Right renal cortex interstitium (tissue), 3 donors: ENCODE measurements at places on chromosomes 16 and 17. TPM values are rescaled to one million over a fixed set of nuclear protein-coding genes. Genes with fewer than 3 reads are reported as not detected.

DNA sequence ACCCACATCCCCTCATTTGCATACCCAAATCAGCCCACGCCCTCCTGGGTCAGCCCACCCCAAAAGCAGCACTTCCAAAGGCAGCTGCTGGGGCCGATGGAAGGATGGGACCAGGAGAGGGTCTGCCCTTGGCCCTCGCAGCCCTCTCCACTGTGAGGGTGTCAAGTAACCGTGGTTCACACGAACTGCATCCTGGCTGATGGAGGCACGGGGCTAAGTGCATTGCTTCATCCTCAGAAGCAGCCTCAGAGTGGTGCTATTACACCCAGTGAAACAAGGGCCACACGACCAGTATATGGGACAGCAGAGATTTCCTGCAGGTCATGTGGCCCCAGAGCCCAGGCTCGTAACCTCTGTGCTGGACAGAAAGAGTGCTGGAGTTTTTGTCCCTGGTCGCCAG, 13.2 kb upstream of the ATP2A3 start:
- DNase-seq: no peak

DNA sequence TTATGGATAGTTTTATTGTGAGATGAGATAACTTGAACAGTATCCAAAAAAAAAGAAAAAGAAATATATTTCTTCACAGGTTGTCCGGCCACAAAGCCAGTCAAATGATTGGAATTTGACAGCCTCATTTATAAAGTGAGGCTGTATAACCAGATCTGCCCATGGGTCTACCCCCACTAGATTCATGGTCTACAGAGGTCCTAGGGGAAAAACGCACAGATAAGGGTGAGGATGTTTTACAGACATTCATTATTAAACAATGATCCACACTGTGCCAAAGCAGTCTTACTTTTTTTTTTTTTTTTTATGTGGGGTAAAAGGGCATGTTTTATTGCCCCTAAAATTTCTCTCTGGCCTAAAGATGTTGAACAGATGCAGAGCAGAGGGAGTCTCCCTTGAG, 1503.0 kb upstream of the CDH8 start:
- no peak for DNase-seq

- DNase-seq: no peak
Measured at GRCh38 chr16:88333848-88334777, 48.6 kb upstream of the ZNF469 start.

DNA sequence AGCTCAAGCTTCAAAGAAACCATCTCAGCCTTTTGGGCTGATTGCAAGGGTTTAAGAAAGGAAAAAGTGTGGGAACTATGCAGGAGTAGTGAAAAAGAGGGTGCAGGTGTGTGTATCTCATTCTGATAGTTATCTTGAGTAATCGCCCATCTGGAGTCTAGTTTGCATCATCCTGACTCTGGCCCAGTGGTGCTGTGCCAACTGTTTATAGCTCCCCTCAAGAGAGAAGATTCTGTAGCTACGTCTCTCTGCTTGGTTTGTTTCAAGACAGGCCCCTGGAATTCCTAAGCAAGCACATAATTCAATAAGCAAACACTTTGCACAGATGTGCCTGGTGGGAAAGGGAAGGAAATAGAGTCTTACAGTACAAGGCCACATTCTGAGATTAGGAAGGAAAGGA, 144.4 kb downstream of the HAPSTR1 start:
- no peak for DNase-seq

DNA sequence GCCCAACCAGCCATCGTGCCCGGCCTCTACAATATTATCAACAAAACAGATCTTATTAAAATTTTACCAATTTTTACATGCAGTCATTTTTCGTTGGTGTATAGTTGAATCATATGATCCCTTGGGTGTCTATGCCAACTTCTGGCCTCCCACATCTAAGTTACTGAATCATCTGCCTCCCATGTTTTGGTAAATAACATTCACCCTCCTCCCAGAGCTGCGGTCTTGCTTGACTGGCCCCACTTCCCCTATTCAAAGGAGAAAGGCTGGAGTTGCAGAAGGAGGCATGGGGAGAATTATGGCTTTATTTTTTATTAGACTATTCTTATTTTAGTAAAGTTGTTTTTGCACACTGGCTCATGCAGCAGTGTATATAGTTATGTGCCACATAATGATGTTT, 18.5 kb upstream of the CCL23 start:
- DNase-seq: no peak

DNA sequence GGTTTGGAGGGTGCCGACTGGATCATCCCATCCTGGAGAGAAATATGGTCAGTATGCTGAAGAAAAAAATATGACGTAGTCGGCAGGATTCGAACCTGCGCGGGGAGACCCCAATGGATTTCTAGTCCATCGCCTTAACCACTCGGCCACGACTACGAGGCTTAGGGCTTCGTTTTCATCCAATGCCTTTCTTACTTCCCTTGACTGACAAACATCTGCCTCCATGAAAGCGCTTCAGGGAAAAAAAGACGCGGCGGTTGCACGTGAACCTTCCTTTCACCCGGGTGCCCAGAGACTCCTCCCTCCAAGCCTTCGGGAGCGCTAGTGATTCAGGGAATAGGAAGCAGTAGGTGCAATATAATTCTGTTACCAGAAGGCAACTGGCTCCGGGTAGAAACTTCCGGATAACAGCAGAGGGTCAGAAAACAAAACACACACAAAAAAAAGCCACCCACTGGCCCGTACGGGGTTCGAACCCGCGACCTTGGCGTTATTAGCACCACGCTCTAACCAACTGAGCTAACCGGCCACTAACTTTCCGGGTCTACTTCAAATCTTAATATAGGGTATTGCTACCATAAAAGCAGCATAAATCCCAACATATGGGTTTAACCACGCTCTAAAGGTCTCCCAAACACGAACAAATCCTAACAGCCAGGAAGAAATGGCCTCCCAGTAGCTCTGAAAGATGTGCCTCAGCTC, 16.3 kb upstream of the AURKB start:
- no peak for DNase-seq

GPT2 gene
- 23.7 TPM for polyA plus RNA-seq

CDH13 gene
- polyA plus RNA-seq: 16.2 TPM

GRCh38 chr17:55748841-55749240, 2.0 kb upstream of the PCTP start:
- no peak for DNase-seq

RCVRN gene
- 0.37 TPM for polyA plus RNA-seq

GRCh38 chr17:59370593-59371299, 39.3 kb downstream of the YPEL2 start:
- no peak for DNase-seq

GRCh38 chr16:88815901-88816589, 4.3 kb upstream of the APRT start:
- DNase-seq: no peak

- no peak for DNase-seq
Measured at GRCh38 chr17:7673239-7673638, 14.1 kb downstream of the TP53 start.

GRCh38 chr16:67804853-67805542, 1.4 kb downstream of the RANBP10 start:
- no peak for DNase-seq

HBA2 gene
- polyA plus RNA-seq: 754 TPM

DNA sequence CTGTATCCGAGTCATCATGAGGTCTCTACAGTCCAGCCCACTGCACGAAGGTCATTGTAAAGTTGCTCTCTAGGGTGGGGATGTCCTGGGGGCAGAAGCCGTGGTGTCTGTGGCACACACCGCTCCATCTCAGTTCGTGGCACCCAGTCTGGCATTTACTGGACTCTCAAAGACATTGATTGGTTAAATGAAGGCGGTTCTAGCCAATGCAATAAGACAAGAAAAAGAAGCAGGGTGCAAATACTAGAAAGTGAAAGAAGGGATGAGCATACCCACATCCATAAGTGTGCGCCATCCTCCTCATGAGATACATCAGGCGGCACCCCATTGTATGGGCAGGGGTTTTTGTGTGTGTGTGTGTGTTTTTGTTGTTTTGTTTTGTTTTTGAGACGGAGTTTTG, 10.7 kb upstream of the ATP2A3 start:
- no peak for DNase-seq

CNTNAP1 gene
- polyA plus RNA-seq: 6.4 TPM

DNA sequence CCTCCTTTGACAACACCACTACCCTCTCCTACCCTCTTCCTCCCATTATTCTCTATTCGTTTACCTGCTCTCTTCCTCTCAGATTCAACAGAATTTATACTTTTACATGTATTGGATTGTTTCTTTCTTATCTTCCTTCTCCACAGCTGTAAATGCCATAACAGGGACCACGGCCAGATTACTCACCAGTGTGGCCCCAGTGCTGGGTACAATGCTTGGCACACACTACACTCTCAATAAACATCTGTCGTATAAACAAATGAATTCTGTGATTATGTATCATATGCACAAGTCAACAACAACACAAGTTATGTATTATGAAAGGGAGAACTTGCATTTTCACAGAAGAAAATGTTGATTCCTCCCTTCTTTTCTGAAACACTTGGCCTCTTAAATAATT, 20.0 kb downstream of the AARSD1 start:
- DNase-seq: no peak

CDH11 gene
- polyA plus RNA-seq: 188 TPM

RNF157 gene
- 29.1 TPM for polyA plus RNA-seq

CUEDC1 gene
- polyA plus RNA-seq: 43.4 TPM

CMTM2 gene
- polyA plus RNA-seq: 0.41 TPM
